CD8-positive, alpha-beta T cell (primary cell): ENCODE measurements at places on chromosomes 2 and 18.
A peak's percentile ranks its signal among the peaks of the same experiment; 100 is the strongest.

- no peak for DNase-seq
Measured at GRCh38 chr2:222568865-222569264, 87.0 kb downstream of the FARSB start.

DNA sequence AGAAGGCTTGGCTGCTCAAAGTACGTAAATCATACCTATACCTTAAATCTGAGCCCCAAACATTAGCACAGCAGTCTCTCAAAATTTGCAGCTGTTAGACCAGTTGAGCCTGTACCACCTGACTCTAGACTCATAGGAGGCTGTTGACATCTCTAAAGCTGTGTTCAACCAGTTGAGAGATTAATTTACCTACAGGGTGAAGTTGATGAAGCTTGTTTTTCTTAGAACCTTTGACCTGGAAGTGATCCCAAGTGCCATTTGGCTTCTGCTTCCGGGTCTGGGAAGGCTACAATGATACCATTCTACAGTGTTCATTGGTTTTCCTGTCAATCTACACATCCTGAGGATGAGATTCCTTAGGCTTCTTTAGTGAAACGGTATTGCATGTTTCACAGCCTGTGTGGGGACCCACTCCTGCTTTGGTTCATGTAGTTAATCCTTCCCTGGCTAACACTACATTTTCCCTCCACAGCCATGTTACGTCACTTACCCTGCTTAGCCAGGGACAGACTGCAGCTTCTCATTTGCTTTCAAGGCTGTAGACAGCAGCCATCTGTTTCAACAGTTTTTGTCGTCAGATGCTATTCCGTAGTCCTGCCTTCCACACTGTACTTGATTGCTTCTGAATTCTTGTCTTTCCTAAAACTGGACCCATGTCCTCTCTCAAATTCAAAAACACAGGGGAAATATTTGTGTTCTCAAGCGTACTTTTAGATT lies 4.7 kb upstream of the IL1RL2 start:
- DNase-seq: no peak

DNA sequence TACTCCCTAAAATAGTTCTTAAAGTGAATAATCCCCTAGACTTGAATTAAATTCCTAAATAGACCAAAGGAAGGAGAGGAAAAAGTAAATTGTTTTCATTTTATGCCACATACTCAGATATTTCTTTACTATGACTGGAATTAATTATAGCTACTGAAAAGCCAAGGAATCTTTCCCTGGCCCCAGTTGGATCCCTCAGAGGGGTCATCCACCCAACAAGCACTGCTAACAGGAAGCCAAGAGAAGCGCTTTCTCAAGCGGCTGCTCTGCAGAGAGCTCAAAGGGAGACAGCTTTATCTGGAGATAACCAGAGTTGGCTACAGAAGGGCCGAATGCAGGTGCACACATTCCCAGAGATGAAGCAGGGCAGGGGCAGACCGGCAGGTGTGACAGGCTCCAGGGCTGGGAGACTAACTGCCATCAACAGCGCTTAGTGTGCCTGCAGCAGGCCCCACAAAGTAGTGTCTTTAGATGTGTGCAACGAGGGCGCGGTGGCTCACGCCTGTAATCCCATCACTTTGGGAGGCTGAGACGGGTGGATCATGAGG lies 51.1 kb downstream of the POLR1A start:
- DNase-seq: no peak

- no peak for DNase-seq
Measured at GRCh38 chr2:2332381-2332780, 1.3 kb upstream of the MYT1L start.

DNA sequence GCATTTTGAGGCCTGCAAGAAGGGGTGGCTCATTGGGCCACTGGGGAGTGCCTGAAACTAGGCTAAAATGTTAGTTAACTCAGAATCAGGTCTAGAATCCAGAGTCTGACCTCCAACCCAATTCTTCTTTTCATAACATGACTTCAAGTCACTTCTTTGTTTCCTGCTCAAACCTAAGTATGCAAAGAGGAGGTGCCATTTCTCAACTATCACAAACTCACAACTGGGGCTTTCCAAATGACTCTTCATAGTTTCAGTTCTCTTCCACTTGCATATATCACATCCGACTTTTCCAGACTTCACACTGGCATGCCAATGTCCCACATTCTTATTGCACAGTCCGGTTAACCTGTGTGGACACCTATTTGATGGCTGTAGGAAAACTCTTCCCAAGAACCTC lies 211.6 kb downstream of the TCF4 start:
- no peak for DNase-seq

DNA sequence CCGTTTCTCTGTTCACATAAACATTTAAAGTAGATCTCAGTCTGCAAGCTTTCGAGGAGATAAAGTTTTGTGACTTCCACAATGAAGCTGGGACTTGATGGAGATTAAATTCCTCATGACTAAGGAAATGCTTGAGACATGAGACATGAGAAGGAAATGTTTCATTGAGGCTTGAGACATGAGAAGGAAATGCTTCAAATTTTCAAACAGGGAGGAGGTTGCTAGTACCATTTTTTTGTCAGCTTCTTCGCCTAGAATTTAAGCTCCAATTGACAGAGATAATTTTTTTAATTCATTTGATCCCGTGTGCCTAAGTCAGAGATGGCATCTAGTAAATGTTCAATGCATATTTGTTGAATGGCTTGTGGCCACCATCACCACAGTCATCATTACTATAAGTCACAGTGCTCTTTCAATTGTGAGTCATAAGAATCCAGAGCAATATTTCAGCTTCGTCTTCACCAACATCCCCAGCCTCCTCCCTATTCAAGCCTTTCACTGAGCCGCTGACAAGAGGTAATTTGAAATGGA lies 543 bp upstream of the MARCHF4 start:
- no peak for DNase-seq

DNA sequence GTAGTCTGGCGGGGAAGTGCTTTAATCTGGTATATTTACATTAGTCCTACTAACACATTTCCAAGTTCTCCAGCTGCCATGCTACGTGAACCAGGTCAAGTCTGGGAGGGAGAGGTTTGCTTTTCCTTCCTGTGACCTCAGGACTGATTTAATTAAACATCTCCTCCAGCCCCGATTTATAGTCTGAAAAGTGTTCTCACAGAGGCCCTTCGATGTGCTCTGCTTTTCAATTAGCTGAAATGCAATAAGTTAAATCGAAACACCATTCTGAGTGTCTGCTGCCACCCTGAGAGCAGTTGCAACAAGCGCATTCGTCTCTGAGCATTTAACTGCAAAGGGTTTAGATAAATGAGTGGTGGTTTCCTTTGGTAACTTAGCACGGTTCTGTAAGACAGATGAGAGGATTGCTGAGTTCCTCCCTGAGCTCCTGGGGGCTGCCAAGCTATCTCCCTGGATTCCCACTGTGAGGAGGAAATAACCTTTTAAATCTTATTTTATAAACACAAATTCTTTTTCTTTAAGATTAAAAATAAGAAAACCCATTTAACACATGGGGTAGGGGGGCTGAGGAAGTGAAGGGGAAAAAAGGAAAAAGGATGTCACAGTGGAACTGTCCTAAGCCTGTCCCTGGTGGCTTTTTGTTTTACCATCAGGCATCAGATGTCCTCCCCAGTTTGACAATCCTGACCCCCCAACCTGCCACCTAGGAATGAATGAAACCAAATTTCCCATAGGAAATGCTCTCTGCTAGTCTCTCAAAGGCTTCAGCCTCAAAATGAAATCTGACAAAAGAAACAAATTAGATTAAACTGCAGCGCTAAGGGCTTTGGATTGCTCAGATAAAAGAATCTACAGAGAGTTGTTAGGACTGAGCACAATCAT lies 56.5 kb upstream of the CREB1 start:
- no peak for DNase-seq

DNA sequence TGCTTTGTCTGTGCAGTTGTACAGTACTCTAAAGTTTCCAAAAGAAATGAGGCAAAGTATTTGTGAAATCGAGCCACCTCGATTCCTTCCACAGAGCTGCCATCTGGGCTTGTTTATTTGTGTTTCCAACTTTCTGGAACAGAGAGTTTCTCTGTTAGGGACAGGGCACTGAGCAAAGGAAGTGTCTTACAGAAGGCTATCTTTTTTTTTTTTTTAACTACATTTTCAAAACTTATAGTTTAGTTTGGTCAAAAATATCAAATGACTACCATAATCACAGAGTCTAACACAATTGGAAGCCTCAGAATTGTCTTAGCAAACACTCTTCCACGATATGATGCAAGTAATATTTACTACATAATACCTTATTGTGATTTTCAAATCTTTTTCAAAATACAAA lies 796 bp downstream of the RFTN2 start:
- no peak for DNase-seq

DNA sequence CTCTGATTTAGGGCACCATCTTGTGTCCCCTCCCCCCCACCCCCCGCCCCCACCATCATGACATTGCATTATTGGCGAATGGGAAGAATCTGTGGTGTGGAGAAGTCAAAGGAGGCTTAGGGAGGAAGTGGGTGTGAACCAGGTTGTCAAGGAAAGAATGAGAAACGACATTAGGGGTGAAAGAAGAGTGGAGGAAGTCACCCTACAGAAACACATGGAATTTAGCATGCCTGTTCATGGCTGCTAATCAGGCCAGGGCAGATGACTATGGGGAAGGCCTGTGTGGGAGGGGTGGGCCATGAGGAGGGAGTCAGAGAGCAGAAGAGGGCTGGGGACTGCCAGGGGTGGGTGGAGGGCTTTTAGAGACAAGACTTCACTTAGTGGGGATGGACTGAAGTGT lies 81.6 kb downstream of the AOX1 start:
- no peak for DNase-seq

GRCh38 chr18:7532942-7533341 lies 34.2 kb upstream of the PTPRM start:
- no peak for DNase-seq

DNA sequence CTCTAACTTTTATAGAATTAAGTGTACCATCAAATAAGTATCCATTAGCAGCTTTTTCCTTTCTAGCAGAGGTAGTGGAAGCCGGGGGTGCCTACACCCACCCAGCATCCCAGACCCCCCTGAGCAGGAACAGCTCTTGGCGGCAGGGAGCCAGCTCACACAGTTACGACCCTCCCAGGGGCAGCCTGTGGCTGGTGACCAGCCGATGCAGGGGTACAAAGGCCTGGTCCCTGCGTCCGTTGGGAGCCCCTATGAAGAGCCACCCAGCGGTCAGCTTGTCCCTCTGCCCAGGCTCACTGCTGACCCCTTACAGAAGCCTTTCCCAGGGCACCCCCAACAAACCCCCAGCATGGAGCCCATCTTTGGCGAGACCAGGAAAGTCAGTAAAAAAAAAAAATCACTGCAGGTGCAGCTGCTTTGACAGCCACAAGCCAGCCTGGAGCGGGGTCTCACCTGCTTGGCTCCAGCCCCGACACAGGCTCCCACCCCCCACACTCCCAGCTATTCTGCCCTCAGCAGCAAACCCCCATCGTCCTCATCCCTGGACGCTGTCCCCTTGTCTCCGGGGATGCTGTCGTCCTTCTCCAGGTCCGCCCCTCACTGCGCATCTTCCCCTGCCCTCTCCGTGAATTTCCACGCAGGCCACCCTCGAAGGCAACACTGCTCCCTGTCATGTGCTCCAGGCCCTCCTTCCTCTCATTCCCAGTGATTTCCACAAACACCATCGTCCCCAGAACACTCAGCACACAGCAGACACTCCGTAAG lies 43.1 kb downstream of the GPC1 start:
- DNase-seq: peak; percentile 45

DNA sequence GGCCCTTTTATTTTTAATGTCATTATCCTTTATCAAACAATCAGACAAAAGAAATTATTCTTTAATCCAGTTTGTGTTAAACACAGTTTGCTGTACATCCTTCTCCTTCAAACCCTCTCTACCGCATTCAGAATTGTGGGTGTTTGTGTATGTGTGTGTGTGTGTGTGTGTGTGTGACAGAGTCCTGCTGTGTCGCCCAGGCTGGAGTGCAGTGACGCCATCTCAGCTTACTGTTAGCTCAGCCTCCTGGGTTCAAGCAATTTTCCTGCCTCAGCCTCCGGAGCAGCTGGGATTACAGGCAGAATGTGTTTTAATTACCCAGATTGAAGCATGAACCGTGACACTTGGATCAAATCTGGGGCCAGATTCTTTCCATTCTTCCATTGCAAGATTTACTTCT lies 723.7 kb downstream of the DCDC2C start:
- DNase-seq: no peak

DNA sequence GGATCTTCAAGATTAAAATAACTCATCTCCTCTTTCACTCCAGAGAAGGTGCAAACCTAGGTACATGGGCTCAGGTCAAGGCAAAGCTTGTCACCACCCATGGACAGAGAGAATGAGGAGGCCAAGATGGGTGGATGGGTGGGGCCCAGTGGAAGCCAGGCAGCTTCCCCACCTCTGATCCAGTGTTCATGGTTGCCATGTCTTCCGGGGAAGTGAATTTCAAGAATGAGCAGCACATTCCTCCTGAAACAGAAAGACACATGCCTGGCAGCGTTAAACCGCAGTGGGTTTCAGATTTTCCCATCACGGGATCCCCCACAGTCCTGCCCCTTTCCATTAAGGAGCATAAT lies 301.7 kb downstream of the EIPR1 start:
- no peak for DNase-seq

- no peak for DNase-seq
Measured at GRCh38 chr2:12269041-12269972, 447.4 kb upstream of the TRIB2 start.

- no peak for DNase-seq
Measured at GRCh38 chr2:100875516-100876230, 55.7 kb downstream of the NPAS2 start.
